Activated T-helper 9 cell treated with anti-CD3 and anti-CD28 coated beads, Interleukin-2, amount 50 U/mL, for 16 hours (primary cell): ENCODE measurements at places on chromosomes 5 and 9.

GRCh38 chr9:21558079-21558478 is 76.0 kb upstream of the IFNE start:
- DNase-seq = no peak

DNA sequence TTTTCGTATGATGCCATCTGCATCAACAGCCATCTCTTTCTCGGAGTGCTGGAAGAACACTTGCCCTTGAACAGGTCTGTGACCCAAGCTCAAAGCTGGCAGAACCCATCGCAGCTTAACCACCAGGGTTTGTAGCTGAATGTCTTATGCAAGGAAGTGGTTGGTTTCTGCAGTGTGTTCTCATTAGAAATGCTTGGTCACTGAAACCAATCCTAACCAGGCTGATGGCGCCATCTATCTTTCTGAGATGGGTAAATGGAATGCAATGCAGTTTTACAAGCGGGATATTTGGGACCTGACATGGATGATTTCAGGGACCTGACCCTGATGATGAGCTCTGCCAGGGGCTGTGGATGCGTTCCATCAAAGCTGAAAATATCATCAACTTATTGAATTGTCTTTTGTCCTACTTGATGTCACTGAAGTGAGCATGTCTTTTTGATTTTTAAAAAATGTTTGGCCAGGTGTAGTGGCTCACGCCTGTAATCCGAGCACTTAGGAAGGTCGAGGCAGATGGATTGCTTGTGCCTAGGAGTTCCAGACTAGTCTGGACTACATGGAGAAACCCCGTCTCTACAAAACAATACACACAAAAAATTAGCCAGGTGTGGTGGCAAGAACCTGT is 28.7 kb downstream of the DMRT3 start:
- DNase-seq = no peak

DNA sequence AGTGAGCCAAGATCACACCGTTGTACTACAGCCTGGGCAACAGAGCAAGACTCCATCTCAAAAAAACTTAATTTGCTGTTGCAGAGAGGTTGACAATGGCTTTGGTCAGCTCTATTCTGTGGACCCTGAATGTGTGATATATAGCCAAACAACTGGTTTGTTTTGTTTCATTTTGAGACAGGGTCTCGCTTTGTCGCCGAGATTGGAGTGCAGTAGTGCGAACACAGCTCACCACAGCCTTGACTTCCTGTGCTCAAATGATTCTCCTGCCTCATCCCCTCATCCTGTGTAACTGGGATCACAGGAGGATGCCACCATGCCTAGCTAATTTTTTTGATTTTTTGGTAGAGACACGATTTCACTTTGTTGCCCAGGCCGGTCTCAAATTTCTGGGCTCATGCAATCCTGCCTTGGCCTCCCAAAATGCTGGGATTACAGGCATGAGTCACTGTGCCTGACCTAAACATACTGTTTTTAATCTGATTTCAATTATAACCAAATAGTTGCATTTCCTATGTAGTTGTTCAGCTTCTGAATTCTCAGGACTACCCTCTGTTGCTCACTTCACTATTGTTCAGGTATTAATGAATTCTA is 9.8 kb downstream of the RNF183 start:
- DNase-seq = no peak

GRCh38 chr5:37638897-37639296 is 200.9 kb downstream of the GDNF start:
- DNase-seq = no peak

GRCh38 chr9:4371108-4371507 is 71.2 kb upstream of the GLIS3 start:
- DNase-seq = no peak

DNA sequence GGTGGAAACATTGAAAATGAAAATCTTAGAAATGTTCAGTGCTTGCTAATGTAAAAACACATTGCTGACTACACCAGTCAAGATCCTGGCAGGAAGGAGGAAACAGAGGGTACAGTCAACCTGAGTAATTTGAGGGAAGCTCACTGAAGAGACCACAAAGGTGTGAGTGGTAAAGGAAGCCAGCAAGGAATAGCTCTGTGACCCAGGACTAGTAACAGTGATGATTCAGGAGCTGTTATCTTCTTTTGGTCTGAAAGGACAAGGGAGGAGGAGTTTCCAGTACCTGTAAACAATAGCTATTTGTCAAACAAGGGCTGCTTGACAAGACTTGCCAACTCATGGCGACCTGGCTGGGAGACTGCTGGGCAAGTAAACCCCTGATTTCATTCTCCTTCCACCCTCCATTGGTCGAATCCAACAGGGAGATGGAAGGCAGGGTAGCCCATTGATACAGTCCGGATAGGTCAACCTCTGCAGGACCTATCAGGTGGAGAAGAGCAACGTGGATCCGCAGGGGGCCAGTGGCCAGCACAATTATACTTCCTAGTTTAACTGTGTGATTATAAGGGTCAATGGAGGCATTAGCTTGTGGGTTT is 68.1 kb downstream of the MAMDC2 start:
- no peak for DNase-seq

DNA sequence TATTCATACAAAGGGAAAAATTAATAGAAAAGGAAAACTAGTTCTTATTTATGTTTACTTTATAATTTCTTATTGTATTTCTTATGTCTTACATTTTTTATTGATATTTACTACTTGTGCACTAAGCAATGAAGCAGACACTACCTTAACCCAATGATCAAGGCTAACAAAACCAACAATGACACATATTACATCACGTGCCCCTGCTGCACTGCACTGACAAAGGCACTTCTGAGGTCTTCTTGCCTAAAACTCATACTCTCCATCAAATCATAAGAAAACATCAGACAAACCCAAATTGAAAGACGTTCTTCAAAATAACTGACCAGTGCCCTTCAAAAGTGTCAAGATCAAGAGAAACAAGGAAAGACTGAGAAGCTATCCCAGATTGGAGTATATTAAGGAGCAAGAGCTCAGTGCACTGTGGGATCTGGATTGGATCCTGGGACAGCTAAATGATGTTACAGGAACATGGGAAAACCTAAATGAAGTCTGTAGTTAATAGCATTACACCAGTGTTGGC is 230.9 kb downstream of the AUH start:
- no peak for DNase-seq

DNA sequence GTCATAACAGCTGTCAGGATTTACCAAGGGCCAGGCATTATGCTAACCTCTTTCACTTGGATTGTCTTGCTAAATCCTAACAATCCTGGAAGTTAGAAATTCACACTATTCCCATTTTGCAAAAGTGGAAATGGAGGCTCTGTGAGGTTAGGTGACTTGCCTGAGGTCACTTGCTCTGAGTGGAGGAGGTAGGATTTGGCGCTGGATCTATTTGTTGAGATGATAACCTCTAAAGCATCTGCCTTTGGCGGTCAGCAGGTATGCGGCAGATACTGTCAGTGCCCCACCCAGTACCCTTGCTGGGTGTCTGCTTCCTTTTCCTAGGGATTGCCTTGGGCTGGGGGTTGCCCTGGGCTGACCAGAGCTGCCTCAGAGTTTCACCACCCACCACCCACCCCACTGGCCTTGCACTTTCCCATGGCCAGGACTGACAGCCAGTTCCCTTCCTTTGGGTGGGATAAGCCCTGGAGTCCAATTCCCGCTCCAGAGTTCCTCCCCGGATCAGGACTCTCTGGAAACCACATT is 164.8 kb upstream of the MSX2 start:
- no peak for DNase-seq

DNA sequence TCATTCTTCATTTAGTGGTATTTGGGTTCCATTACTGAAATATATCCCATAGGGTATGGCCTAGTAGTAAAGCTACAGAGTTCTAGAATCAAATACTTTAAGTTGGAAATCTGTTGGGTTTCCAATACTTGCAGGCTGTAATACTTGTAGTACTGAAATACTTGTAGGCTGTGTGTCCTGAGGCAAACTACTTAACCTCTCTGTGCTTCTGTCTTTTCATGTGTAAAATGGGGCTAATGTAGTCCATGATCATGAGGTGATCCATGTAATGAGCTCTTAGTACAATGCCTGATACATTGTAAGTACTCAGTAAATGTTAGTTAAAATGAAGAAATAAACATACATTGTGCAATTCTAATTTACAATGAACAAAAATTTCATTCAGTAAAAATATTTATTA is 368.9 kb downstream of the CSNK1G3 start:
- no peak for DNase-seq

DNA sequence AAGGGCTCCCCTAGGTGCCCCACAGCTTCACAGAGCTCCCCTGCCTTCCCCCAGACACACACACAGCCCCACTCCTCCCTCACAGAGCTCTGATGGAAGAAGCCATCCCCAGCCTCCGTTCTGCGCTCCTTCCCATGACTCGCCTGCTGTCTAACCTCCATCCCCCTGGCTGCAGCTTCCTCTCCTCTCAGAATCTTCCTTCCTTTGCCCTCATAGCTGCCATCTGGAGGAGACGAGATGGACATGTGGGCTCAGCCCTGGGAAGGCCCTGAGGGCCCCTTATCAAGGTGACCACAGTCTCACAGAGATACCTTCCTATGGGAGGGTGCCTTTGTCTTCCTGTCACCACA is 94.3 kb downstream of the PCDH1 start:
- no peak for DNase-seq

DNA sequence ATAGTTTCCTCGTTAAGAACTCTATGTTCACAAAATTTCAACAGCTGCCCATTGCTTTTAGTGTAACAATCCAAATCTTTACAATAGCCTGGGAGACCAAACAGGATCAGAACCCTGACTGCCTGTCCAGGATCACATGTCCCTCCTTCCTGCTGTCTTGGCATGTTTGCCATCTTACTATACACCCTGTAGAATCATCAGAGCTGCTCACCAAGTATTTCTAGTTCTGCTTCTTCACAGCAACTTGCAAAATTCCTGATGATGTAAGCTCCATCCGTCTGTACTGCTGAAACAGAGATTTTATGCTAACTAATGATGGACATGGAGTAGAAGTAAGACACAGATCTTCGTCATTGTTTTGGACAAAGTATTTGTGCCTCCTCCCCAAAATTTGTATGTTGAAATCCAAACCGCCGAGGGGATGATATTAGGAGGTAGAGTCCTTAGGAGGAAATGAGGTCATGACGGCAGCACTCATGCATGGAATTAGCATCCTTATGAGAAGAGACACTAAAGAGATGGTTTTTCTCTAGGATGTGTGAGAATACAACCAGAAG is 464.9 kb upstream of the BRINP1 start:
- DNase-seq = no peak

DNA sequence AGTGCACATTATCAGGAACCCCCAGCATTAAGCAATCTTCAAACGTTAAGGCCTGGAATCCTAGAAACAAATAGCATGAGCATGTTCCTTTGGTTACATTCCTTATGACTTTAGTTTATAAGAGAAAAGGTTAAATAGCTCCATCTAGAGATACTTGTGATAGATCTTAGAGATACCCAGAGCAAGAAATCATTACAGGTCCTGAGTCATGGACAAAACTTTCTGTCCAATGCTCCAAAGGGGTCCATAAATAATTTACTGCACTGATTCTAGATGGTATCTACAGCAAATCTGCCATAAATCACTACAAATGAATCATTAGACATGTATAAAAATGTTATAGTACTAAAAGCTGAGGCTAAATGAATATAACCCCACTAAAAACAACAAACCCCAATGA is 139.6 kb downstream of the HTR1A start:
- DNase-seq = no peak

- DNase-seq = no peak
Measured at GRCh38 chr9:137270929-137271695, 6.4 kb upstream of the TOR4A start.

DNA sequence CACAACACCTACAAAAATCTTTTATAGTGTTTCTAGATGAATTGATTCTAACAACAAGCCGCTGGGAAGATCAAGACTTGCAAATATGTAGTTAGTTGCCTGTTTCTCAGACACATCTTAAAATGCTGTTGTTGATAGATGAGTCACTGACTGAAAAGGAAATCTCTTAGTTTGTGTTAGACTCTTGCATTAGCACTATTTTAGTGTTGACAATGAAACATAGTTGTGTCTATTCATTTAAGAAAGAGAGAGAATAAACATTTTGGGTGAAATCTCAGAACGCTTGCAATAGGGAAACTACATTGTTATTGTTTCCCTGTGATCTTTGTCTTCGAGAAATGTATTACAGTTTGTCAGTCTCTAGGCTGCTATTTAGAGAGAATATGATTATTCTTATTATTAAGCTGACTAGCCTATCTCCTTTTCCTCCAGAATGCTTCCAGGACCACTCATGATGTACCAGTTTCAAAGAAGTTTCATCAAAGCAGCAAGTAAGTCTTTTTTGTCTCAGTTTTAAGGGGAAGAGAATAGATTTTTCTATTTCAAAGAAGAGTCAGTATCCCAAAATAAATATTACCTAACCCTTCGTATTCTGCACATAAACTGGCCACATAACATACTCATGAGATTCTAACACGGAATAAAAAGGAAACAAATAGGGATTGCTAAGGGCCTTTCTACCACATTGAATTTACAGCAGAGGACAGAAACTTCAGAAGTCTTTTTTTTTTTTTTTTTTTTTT is 285.6 kb downstream of the ARHGAP26 start:
- no peak for DNase-seq

DNA sequence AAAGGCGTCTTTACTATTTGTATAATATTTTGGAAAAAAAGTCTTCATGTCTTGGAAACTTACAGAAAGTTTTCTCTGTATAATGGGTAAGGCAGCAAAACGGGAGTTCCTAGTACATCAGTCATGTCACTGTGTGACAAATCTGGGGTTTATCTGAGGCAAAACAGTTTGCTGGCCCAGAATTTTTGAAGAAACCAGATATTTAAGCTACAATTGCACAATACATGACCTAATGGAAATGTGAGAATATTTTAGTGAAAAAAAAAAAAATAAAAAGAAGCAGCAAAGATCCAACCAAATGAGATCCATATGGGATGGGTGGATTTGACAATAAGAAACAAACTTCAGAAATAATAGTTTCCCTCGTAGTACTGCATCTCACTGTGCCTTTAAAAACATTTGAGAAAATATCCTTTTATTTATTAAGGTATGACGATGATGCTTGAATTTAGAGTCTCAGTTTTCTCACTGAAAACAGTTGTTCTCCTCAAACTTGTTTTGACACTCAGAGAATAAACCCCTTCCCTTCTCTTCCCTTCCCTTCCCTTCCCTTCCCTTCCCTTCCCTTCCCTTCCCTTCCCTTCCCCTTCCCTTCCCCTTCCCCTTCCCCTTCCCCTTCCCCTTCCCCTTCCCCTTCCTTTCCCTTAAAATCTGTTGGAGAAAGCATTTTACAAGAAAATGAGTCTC is 180.5 kb upstream of the TUT7 start:
- DNase-seq = no peak

DNA sequence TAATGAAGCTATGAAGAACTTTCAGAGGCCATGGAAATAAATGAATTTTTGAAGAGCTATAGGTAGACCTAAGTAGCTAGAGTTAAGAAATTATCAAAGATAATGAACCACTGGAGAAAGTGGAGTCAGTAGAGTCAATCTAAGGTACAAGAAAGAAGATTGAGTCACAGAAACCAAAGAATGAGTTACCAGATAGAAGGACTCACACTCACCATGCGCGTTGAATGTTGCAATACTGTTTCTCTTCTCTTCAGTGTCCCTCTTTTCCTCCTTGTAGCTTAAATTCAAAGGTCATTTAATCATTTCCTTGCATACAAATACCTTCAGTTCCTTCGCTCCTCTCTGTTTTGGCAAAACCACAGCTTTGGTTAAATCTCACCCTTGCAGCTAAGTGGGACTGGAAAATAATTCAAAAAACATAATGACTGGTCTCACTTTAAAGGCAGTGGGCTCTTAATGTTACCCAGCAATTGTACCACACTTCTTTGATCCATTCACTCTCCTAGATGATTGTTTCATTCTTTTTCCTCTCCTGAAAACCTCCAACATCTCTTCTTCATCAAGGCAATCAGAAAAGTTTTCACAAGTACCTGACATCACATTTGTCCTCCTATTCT is 58.3 kb downstream of the NIPBL start:
- no peak for DNase-seq
